ENCODE measurements at places on chromosomes 13 and 19.
A peak's percentile ranks its signal among the peaks of the same experiment; 100 is the strongest.

GRCh38 chr13:66407128-66407527 is 823.0 kb downstream of the PCDH9 start:
- DNase-seq = no peak

DNA sequence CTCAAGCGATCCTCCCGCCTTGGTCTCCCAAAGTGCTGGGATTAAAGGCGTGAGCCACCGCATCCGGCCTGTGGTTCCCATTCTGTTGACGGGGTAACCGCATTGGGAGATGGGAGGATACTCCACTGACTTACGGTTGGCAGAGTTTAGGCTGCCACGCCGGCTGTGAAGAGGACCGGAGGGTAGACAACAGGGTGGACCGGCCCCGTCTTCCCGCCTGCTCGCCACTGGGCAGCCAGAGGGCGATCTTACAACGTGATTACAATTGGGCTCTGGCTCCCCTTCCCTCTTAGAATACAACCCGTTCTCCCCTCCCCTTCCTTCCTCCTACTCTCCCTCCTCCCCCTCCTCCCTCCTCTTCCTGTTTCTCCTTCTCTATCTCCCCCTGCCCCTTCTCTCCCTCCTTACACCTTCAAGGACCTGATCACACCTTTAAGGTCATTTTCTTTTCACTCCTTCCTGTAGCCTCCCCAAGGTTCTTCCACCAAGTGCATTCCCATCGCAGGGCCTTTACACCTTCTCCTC is 957 bp upstream of the CCDC194 start:
- peak; percentile 72 for DNase-seq

- DNase-seq = no peak
These were observed 152.9 kb downstream of the SIPA1L3 start for GRCh38 chr19:38059897-38060296.

DNA sequence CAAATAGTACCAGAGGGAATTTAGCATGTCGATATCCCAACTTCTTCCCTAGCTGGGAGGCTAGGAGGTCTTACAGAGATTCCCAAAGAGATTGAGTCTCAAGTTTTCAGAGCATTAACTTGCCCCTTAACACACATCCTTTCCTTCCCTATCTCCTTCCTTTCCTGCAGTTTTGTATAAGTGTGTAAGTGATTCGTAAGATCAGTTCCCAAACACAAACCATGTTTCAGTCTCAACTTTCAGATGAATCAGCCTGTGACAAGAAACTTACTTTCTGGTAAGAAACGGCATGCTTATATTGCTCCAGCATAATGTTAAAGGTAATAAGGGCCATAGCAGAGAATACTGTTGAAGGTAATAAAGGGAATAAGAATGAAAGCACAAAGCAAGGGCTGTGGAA is 472.2 kb downstream of the LIG4 start:
- no peak for DNase-seq

DNA sequence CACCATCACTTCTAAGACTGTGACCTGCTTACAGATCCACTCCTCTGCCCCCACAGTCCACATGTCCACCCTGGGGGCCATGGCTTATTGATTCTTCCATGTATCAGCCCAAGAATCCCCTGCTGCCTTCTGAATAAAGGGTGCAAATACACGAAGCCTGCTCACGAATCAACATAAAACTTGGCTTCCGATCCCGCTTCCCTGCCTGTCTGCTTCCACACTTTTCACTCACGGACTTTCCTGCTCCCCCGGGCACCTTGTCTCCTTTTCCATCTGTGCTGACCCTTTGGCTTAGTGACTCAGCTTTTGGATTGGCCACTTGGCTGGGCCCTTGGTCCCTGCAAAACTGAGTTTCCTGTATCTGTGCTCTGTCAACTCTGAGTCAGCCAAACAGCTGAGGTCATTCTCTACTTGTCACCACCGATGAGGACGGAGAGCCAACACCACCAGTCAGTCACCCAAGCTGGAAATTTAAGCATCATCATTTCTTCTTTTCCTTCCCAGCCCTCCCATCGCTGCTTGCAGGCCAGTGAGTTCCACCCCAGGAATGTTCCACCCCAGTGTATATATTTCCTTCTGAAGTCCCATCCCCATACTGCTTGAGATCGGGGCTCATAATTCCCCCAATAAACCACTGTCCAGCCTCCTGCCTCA is 11.4 kb upstream of the USP12 start:
- DNase-seq = peak; percentile 63

DNA sequence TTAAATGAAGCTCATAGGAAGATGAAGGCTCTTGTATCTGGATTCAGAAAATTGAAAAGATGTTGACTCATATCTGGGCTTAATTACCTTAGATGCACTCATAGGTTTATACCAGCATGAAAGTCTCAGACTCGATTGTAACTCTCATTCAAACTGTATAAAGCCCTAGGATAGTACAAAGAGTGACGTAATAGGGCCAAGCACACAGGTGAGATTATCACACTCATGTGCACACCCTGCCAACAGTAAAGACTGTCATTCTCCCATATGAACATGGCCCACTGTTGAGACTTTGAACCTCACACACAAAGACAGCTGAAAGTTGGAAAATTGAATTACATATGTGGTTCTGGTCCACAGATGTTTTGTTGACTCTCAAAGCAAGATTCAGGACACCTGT is 18.0 kb upstream of the ZNF723 start:
- DNase-seq = no peak

GRCh38 chr13:102907886-102908515 is 62.2 kb downstream of the ERCC5 start:
- DNase-seq = no peak

DNA sequence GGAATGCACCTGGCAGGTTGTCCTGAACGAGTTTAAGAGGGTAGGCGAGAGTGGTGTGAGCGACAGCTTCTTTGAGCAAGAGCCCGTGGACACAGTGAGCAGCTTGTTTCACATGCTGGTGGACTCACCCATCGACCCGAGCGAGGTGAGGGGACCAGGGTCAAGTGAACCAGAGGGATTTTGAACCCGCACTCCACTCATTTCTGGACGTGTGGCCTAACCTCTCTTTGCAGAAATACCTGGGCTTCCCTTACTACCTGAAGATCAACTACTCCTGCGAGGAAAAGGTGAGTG is 1.7 kb downstream of the CATSPERG start:
- no peak for DNase-seq

DNA sequence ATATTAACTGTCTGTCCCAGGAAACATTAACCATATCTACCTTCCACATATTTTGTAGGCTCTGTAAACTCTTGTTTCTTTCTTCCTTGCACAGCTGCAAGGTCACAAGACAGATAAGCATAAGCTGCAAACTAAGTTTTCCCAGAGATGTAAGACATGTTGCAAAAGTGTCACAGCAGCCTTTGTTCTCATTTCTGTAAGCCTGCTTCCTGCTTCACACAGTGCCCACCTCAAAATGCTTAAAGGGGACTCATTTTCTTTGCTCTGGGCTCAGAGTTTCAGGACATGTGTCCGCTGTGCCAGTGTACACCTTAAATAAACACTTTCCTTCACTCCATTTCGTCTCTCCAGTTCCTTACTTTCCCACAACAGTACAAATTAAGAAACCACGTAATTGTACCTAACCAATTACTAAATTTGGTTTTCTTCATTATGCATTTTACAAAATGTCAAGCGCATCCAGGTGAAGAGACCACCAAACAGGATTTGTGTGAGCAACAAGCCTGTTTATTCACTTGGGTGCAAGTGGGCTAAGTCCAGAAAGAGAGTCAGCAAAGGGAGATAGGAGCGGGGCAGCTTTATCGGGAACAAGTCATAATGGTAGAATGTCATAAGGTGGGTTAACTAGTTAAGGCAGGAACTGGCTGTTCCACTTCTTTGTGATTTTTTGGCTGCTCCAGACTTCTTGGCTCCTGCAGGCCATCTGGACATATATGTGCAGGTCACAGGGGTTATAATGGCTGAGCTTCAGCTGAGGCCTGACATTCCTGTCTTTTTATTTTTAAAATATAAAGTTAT is 12.7 kb upstream of the ZNF431 start:
- DNase-seq = no peak

DNA sequence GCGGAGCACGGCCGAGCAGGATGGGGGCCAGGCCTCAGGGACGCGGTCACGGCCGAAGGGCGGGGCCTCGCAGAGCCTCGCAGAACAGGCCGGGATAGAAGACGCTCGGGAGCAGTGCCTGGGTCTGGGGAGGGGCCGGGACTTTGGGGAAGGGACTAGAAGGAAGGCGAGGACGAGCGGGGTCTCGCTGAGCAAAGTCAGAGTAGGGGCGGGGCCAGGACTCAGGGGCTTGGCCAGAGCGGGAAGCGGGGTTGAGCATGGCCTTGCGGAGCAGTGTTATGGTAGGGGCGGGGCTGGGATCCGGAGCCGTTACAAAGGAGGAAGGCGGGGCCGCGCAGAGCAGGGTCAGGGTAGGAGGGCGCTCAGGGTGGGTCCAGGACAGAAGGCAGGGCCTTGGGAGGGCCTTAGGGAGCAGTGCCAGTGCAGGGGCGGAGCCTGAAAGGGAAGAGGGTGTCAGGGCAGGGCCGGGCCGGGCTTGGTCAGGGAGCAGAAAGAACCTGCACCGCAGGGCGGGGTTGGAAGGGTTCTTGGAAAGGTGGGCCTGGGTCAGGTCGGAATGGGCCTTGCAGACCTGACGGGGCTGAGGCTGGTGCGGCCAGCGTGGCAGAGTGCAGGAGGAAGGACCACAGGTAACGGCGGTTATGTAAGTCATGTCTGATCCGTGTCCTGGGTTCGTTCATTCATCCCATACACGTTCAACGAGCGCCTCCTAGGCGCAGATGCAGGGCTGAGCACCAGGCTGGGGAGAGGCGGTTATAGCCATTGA is 533 bp upstream of the ATP8B3 start:
- peak; percentile 89 for DNase-seq

- no peak for DNase-seq
These were observed 722 bp upstream of the ICAM1 start for GRCh38 chr19:10270180-10270615.

DNA sequence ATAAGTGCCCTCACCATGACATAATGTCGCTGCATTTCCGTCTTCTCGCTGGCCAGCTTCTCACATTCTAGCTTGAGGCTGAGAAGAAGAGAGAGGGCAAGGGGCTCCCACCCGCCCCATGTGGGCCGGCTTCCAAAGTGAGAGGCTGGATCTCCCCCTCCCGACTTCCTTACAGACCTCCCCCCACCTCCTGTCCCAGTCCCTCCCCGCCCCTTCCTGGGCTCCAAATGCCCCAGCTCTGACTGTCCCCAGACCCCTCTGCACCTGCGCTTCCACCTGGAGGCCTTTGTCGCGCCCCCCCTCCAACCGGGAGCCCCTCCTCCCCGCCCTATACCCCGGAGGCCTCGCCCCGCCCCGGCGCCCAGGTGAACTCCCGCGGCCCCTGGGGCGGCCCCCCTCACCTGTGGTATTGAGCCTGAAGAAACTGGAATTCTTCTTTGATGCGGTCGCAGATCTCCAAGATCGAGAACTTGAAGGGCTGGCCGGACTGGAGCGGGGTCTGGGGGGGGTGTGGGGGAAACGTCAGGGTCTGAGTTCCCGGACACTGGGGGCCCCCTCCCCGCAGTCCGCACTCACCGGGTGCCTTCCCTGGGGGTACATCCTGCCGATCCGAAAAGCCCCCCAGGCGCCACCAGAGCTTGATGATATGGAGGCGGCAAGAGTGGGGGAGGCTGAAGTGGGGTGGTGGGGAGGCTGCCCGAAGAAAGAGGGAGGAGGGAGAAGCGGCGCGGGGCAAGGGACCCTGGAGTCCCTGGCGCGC is 595 bp downstream of the TLE2 start:
- no peak for DNase-seq

GRCh38 chr19:48553676-48554384 is 1.9 kb downstream of the SULT2B1 start:
- DNase-seq = no peak

- DNase-seq = no peak
These were observed 160.2 kb downstream of the PDS5B start for GRCh38 chr13:32746474-32746873.

DNA sequence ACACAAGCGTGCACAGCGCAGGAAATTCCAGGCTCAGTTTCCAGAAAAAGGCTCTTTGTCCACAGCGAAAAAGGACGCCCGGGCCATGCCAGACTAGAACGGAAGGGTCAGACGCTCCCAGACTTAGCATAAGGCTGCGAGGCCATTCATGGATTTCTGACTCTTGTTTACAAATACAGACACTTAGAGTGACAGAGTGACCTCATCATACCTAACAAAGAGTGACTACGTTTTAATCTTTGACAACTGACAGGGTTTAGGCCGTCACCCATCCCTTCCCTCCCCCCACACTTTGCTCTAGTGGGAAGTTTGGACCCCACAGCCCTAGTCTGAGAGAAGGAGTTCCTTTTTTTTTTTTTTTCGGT is 418 bp upstream of the ZNF709 start:
- no peak for DNase-seq

GRCh38 chr19:5826531-5827341 is 12.8 kb downstream of the FUT6 start:
- peak; percentile 17 for DNase-seq

DNA sequence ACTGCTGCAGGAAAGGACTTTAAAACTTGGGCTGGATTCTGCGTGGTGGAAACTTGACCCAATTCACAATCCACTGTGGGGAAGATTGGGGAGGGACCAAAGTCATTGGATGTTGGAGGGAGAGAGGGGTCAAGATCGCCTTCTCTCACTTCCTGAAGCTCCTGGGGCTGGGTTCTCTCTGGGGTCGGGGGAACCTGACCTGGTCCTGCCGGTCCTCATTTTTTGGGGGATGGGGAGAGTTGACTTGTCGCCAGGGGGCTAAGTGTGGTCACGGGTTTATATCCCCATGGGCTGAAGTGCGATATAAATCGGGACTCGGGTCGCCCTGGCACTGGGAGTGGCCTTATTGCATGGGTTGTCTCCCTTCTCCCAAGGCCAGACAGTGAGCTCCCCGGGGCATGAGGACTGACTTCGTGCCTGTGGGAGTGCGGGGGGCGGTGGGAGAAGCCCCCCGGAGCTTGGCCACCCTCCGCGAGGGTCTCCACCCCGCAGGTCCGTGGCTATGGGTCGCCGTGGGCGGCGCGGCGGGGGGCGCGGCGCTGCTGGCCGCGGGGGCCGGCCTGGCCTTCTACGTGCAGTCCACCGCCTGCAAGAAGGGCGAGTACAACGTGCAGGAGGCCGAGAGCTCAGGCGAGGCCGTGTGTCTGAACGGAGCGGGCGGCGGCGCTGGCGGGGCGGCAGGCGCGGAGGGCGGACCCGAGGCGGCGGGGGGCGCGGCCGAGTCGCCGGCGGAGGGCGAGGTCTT is 6.3 kb downstream of the ICAM5 start:
- DNase-seq = no peak

DNA sequence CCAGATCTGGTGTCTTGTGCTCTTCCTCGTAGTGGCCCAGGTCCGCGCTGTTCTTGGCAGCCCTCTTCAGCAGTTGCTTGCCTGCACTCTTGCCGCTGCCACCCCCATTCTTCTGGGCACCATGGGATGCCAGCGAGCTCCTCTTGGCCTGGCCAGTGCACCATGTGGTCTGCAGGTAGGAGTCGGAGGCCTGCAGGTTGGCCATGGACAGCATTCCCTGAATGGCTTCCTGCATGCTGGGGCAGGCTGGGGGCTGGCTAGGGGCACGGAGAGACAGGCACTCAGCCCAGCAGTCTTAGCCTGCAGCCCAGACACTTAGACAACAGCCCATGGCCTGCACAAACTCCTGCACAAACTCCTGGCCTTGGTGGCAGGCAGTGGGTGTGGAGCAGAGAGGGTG is 234.9 kb downstream of the TUBA3C start:
- DNase-seq = no peak

GRCh38 chr19:13150931-13151604 is 857 bp downstream of the IER2 start:
- peak; percentile 35 for DNase-seq

GRCh38 chr13:79709471-79709870 is 228.5 kb downstream of the NDFIP2 start:
- DNase-seq = no peak

GRCh38 chr19:33273065-33273736 is 29.1 kb downstream of the CEBPA start:
- no peak for DNase-seq

GRCh38 chr19:49597703-49597974 is 6.7 kb downstream of the PRR12 start:
- no peak for DNase-seq

GRCh38 chr13:35768551-35768950 is 292.1 kb upstream of the MAB21L1 start:
- DNase-seq = no peak
